Activated CD4-positive, alpha-beta memory T cell treated with anti-CD3 and anti-CD28 coated beads, Interleukin-2, amount 10 ng/mL, durations not matched to agents 7 days and 5 days (primary cell): ENCODE measurements at places on chromosomes 13 and 19.

DNA sequence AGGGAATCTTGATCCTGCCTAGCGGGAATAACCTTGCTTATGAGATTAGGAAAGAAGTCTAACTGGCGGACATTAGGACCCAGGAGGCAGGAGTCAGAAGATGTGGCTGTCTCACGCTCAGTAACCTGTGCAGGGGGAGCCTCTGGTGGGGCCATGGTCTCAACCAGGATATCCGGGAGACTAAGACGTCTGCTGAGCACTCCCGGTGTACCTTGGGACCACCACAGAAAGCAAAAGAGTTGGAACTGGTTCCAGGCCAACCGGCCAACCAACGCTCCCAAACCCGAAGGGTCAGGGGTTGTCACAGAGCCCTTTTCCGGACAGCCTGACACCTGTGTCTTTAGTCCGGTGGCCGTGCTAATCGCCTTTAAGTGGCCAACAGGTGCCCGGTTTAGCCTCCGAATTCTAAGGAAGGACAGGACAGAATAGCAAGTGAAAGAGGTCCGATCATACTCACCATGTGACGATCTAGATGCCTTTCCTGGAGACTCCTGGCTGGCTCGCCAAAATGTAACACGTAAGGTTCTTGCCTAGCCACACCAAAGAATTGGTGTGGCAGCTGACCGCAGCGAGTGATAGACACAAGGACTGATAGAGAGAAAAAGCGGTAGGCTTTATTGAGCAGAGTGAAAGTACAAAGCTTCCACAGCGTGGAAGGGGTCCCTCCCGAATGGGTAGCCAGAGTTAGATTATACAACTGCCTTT lies 103.9 kb upstream of the DIAPH3 start:
- peak; percentile 24 for DNase-seq

- no peak for DNase-seq
Measured at GRCh38 chr13:40376296-40376849, 290.1 kb downstream of the FOXO1 start.

- DNase-seq = no peak
Measured at GRCh38 chr13:28052945-28053344, 47.4 kb downstream of the FLT3 start.

DNA sequence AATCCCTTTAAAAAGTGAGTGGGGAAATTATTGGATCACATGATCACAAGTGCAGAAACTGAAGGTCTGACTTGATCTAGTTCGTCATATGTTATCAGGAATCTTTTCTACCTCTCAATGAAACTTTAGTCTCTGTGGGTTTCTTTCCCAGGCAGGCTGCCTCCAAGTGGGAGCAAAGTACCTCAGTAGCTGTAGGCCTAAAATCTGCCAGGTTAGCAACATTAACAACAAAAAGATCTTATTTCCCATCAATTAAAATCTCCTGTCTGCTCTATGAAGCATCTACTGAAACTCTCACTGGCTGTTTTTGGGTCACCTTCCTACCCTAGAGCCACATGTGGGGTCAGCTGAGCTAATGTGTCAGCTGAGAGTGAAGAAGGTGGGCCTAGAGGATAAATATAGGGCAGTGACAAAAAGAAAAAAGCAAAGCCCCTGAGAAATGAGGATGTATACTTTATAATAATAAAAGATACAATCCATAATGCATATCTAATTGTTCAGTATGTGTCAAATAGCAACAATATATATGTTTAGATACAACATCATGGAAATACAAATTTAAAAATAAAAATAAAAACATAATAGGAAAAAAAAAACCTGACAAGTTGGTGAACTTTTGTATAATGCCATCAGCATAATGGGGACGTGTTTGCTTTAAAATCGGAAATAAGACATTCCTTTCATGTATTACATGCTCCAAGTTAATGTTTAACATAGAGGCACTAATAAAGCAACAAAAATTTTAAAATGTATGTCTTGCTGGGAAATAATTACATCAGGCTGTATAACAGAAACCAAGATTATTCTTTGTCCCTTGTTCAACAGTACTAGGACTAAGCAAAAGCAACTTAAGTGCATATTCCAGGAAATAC lies 141.1 kb downstream of the GPC5 start:
- no peak for DNase-seq

DNA sequence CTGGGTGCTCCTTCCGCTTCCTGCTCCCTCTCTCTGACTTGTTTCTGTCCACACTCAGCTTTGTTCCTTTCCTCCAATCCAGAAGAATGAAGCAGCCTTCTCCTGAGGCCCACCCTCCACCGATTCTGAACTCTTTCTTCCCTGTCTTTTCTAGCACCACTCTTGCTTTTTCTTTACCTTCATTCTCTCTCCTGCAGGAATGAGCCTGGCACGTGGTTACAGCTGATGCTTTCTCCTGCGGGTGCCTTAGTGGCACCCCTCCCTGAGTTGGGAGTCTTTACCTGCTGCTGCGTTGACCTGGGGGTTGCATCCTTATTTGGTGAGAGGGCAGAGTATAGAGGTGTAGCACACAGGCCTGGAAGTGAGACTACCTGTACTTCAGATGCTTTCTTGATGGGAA lies 6.2 kb downstream of the UBAC2 start:
- DNase-seq = no peak

DNA sequence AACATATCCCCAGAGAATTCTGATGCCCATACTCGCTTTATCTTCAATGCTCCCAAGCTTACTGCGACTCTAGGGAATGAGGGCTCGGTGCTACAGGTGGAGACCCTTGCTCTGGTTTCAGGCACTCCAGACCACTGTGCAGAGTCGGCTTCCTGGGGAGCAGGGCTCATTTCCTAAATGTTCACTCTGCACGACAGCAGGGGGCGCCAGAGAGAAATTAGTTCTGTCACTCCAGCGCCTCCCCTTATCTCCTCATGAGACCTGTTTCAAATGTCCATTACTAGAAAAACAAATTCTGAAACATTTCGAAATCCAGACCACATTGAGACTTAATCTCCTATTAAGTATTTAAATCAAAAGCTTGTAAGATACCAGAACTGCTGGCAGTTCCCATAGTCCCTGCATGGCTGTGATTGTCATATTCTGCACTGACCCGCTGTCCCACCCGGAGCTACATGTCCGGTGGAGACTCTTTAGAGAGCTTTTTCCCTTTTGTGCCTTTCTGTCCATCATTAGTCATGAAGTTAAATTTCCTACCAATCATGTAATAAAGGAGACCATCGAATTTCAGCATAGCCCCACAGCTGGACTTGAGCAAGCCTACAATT lies 22.4 kb downstream of the EPSTI1 start:
- peak; percentile 79 for DNase-seq

GRCh38 chr13:97185291-97185690 lies 36.8 kb upstream of the MBNL2 start:
- no peak for DNase-seq

- DNase-seq = no peak
Measured at GRCh38 chr13:51978796-51979556, 32.3 kb downstream of the ATP7B start.

DNA sequence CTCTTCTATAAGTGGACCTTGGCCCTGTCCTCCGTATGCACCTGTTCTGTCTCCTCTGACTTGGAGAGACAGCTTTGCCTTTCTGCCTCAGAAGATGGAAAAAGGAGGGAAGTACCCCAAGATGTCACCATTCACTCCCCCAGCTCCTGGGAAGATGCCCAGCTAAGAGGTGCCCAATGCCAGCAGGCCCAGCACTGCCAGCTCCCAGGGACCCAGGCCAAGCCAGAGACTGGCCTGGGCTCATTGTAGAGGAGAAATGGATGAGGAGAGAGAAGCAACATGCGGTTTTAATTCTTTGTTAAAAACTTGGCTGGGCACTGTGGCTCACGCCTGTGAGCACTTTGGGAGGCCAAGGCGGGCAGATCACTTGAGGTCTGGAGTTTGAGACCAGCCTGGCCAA lies 111.5 kb upstream of the ZNF507 start:
- DNase-seq = no peak

- no peak for DNase-seq
Measured at GRCh38 chr13:101465877-101466276, 13.4 kb downstream of the ITGBL1 start.

DNA sequence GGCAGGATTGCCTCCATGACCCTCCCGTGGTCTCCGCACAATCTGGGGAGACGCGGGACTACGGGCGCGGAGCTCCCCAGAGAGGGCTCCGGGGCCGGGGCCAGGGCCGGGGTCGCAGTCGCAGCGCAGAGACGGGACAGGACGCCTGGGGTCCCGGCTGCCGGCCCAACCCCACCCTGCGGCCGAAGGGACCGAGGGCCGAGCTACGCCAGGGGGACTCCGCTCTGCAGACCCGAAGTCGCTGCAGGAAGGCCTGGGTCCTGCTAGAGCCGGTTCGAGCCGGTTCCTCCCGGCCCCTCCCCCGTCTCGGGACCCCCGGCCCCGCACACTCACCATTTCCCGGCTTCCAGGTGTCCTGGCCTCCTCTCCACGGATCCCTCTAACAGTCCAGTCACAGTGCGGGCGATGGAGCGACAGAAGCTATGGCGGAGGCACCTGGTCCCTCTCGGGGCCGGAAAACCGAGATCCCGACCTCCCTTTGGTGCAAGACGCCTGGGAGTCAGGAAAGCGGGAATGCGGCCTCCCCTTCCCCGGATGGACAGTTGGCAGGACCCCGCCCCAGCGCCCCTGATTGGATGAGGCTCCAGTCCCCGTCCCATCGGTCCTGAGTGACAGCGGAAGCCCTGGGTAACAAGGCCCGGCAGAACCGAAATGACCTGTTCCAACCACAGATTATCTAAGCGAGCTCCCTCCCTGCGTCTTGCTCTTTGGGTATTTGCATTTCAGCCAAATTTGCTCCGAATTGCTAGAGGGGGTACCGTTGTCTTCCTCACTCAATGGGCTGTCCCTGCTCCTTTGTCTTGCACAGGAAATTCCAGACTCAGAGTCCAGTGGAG lies at the start of gene ZNF625:
ZNF625 (minus strand) TSS at position 512 of the 836 bp plus-strand sequence; CDS start at position 336, 176 bp downstream.
- DNase-seq = peak; percentile 50

DNA sequence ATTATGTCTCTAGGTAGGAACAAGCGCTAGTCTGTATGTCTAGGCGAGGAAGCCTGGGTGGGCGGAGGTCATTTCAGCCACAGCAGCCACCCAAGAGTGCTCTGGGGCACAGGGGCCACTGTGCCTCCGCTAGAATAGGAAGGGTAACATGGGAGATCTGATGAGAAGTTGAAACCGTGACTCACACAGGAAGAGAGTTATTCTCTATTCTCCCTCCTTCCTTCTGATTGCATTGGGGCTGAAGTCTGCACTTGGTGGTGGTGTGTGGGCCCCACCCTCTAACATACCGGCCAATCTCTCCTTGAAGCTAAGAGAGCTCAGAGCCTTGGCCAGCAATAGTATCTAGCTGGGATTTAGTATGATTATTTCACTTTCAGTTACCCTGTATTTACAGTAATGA lies 20.3 kb upstream of the GGACT start:
- DNase-seq = peak; percentile 58

DNA sequence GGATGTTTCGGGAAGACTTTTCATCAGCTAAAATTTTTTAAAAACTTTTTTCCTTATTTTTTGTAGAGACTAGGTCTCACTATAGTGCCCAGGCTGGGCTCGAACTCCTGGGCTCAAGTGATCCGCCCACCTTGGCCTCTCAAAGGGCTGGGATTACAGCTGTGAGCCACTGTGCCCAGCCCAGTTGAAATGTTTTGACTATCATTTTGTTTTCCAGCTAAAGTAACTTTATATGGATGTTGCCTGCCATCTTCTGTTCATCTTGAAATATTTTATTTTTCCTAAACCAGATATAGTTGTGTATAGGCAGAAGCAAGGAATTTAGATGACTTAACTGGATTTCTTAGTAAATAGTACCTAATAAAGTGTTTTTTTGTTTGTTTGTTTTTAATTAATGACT lies 7.0 kb downstream of the CAB39L start:
- no peak for DNase-seq

GRCh38 chr13:42847891-42848663 lies 66.7 kb downstream of the FAM216B start:
- no peak for DNase-seq

DNA sequence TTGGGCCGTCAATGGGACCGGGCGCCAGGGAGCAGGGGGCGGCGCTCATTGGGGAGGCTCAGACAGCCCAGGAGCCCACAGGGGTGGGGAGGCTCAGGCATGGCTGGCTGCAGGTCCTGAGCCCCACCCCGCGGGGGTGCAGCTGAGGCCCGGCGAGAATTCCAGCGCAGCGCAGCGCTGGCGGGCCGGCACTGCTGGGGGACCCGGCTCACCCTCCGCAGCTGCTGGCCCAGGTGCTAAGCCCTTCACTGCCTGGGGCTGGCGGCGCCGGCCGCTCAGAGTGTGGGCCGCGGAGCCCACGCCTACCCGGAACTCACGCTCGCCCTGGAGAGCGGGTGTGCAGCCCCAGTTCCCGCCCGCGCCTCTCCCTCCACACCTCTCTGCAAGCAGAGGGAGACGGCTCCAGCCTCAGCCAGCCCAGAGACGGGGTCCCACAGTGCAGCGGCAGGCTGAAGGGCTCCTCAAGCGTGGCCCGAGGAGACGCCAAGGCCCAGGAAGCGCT lies 1227.4 kb downstream of the PCDH17 start:
- no peak for DNase-seq
